ENCODE measurements at places on chromosomes 12 and 14. TPM values are rescaled to one million over a fixed set of nuclear protein-coding genes. Genes with fewer than 3 reads are reported as not detected.

- no peak for DNase-seq
Measured at GRCh38 chr12:116404913-116405611, 127.6 kb upstream of the MED13L start.

DNA sequence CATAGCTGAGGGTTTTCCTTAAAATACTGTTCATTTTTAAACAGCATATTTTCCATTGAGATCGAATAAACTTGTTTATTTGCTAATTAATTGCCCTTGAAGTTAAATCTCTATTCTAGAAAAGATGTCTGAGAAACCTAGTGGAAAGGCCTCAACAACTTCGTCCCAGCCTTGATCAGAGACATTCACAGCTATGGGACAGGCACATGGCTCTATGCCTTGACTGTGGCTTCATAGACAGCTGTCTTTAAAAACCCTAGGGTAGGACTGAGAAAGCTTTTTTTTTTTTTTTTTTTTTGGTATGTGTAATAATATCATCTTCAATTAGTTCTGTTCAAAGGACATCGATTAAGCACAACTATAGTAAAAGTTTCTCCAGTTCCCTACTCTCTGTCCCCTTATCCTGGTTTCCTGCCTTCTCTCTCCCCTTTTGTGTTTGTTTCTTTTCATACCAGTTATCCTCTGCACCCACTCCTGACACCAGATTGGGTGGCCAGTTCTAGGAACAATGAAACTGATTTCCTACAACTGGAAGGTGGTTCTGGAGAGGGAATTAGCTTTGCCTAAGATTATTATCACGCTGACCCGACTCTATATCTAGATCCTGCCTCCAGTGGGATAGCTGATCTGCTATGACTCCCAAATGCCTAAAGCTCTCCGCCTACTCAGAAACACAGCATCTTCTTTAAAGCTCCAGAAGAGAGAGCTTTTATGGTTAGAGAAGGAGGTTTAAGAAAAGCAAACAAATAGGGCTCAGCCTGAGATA lies 20.3 kb downstream of the SOCS2 start:
- no peak for DNase-seq

GRCh38 chr14:95255013-95255412 lies 64.7 kb downstream of the CLMN start:
- no peak for DNase-seq

GRCh38 chr14:92004062-92004461 lies 35.8 kb downstream of the TRIP11 start:
- no peak for DNase-seq

DNA sequence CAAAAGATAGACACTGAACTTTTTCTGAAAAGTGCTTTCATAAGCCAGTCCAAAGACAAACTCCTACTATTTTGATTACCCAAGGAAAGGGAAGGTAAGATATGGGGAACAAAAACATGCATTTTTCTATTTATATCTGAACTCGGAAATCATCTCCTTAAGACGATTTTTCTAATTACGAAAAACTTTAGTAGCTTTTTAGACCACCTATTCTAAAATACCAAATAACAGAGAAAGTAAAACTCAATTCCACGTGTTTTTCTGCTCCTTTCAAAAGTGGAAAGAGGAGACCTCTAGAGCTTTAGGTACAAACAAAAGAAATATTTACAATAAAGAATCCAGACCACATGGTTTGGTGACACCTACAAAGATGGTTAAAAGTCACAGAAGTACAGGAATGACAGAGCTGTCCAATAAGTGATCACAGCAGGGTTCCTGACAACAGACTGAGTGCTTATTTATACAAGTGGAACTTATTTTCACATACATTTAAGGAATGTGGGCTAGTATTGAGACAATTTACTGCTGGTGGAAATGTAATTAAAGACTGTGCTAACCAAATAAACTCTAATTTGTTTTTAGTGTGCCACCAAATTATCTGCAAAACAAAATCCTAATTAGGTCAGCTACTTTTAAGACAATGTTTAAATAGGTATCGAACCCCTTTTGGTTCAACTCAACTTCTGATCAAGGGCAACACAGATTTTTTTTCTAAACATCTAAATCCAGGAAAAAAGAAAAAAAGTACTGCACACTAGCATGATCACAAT lies 2.4 kb downstream of the LRIG3 start:
- no peak for DNase-seq

DNA sequence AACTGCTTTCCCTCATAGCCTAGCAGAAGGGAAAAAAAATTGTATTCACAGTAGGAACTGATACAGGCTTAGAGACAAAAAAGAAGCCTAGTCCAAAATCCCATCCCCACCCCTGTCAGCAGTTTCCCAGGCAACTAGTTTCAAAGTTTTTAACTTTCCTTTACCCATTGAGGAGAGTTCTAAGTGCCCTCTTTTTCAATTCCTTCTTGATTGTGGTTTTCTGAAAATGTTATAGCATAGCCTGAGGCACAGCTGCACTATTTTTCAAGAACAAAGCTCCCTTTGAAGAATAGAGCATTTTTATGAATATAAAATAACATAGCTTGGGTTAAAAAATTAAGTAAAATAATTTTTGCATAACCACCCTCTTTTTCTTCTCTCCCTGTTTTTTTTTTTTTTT lies 81.6 kb downstream of the IPO8 start:
- DNase-seq = no peak

EPS8 gene
- 71.0 TPM for total RNA-seq

NFE2 gene
- 0.44 TPM for total RNA-seq

GPR84 gene
- total RNA-seq = not detected

RNU7-1 gene
- not detected for total RNA-seq

GLS2 gene
- total RNA-seq = 6.4 TPM
